Spinal cord (tissue), 10 donors: ENCODE measurements at places on chromosomes 13 and 19. TPM values are rescaled to one million over a fixed set of nuclear protein-coding genes. Genes with fewer than 3 reads are reported as not detected.

- peak; percentile 27 for DNase-seq
Measured at GRCh38 chr19:57171551-57172081, 4.3 kb upstream of the DUXA start.

Gene CABP5
- not detected for total RNA-seq

GRCh38 chr19:38922482-38922881, 8.1 kb downstream of the SARS2 start:
- DNase-seq = no peak

DNA sequence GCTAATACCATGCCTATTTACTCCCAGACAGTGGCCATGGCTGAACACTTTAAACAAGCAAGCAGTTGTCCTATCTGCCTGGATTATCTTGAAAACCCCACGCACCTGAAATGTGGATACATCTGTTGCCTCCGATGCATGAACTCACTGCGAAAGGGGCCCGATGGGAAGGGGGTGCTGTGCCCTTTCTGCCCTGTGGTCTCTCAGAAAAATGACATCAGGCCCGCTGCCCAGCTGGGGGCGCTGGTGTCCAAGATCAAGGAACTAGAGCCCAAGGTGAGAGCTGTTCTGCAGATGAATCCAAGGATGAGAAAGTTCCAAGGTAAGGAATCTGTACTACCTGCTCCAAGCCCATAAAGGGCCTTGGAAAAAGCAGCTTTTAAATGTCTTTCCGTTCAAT, 8.6 kb downstream of the RFPL4AL1 start:
- DNase-seq = no peak

DNA sequence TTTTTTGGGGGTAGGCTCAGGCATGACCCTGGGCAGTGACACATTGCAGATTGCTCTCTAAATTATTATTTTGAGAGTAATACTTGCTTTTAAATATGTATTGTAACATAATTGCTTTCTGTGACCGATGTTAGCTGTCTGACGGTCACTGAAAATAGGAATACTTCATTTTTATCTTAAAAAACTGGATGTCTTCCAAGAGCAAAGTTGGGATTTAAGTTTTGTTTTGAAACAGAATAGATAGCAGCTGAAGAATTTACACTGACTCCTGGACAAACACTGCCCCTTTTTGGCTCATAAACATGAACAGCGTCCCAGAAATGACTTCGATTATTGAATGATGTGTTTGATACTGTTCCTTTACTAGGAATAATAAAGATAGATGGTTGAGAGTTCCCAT, 535.9 kb downstream of the GPC5 start:
- no peak for DNase-seq

DNA sequence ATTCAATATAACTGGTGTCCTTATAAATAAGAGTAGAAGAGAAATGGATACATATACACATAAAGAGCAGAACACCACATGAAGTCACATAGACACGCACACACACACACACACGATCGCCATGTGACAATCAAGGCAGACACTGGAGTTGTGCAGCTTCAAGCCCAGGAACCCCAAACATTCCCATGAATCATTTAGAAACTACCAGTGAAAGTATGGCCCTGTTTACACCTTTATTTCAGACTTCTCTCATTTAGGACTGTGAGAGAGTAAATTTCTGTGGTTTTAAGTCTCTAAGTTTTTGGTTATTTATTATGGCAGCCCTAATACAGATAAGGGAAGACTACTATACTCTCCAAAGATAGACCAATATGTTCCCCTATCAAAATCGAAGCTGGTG, 20.4 kb upstream of the TNFSF13B start:
- no peak for DNase-seq

DNA sequence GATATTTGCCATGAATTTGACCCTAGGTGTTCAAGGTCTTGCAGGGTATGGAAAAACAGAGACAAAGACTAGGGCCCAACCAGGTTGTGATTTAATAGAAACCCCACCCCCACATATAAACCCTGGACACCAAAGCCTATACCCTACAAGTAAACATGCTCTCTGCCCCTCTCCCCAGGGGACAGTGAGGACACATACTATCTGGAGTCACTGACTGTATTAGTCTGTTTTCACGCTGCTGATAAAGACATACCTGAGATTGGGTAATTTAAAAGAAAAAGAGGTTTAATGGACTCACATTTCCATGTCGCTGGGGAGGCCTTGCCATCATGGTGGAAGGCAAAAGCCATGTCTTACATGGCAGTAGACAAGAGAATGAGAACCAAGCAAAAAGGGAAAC, 88.3 kb downstream of the RAP2A start:
- no peak for DNase-seq

Gene KANK3
- total RNA-seq = 13.7 TPM

Gene SIGLEC14
- 1.0 TPM for total RNA-seq

Gene AMER2
- 81.6 TPM for total RNA-seq

Gene CGB5
- not detected for total RNA-seq

Gene C19orf85
- not detected for total RNA-seq

DNA sequence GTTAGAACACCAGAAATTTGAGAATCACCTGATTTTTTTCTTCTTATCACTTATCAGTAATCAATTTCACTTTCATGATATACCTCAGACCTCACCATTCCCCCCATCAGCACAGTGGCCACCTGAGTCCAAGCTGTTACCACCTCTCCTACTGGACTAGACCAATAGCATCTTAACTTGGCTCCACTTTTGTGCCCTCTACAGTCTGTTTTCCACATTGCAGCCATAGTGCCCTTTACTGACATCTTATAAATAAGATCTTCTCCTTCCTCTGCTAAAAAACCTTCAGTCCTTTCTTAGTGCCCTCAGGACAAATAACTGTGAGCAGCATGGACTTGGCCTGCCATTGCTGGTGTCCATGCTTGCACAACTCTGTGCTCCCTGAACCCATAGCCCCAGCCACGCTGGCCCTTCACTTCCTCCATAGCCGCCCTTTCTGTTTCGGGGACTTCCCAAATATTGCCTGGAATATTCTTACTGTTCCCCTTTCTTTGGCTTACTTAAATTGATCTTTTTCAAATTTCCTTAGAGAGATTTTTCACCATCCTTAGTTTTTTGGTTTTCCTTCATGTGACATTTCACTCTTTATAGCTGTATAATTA, 380.8 kb downstream of the LMO7 start:
- no peak for DNase-seq

Gene ATP4B
- total RNA-seq = 0.20 TPM

DNA sequence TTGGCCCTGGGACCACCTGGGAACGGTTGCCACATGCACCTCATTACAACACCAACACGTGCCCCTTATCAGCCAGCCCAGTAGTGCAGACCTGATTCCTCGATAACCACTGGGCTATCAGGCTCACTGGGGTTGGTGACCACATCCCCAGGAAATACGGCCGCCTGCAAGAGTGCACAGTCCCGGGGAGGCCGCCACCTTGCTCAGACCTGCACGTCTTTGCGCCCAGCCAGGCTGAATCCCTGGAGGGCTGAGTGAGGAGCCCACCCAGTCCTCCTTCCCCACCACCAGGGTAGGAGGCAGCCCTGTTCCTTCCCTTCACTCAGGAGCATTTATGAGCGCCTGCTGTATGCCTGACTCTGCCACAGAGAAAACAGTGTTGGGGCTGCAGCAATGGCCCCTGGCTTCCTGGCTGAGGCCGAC, 67.8 kb downstream of the CEBPG start:
- no peak for DNase-seq

- DNase-seq = no peak
Measured at GRCh38 chr13:85140192-85140591, 659.0 kb downstream of the SLITRK6 start.

DNA sequence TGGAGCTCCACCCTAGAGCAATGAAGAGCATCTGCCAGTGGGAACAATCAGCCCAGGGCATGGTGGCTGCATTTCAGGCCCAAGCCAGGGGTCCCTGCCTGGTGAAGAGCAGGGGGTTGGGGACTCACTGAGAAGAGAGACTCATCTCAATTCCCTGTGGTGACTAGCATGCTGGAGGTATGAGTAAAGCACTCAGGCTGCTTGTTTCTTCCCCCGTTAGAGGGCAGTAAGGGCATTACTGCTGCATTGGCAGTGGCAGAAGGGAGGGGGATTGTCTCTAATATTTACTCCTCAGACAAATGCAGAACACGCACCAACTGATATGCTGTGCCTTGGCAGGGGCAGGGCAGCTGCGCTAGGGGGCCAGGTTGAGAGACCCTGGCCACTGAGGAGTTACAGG, 329.1 kb downstream of the SLITRK5 start:
- no peak for DNase-seq

Gene SIGLEC11
- 1.7 TPM for total RNA-seq

Gene CCNA1
- 6.2 TPM for total RNA-seq

DNA sequence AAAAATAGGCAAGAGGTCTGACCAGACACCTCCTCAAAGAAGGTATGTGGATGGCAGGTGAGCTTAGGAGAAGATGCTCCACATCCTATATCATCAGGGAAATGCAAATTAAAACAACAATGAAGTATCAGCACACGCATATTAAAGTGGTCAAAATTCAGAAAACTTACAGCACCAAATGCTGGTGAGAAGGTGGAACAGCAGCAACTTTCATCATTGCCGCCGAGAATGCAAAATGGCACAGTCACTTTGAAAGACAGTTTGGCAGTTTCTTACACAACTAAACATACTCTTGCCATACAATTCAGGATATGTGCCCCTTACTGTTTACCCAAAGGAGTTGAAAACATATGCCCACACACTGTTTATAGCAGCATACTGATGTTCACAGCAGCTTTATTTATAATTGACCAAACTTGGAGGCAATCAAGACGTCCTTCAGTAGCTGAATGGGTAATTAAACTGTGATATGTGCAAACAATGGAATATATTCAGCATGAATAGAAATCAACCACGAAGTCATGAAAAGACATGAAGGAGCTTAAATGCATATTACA, 22.5 kb downstream of the OR10H4 start:
- DNase-seq = no peak

GRCh38 chr13:84925443-84925842, 873.8 kb downstream of the SLITRK6 start:
- no peak for DNase-seq

Gene LRG1
- 1.3 TPM for total RNA-seq

- no peak for DNase-seq
Measured at GRCh38 chr19:55245236-55245904, 13.4 kb downstream of the PPP6R1 start.

DNA sequence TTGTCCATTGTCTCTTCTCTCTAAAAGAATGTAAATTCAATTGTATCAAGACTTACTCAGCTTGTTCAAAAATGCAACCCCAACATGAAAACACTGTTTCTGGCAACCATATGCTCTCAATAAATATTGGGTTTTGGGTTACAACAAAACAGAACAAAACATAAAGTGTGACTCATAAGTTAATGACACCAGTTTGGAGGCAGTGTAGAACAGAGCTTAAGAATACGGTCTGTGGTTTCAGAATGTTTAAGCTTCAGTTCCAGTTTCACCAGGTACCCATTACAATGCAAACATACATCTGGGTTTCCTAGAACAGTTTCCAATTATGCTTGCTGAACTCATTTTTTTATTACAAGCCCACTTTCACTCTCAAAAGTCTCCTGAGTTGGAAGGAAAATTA, 285.8 kb upstream of the PCDH9 start:
- no peak for DNase-seq

DNA sequence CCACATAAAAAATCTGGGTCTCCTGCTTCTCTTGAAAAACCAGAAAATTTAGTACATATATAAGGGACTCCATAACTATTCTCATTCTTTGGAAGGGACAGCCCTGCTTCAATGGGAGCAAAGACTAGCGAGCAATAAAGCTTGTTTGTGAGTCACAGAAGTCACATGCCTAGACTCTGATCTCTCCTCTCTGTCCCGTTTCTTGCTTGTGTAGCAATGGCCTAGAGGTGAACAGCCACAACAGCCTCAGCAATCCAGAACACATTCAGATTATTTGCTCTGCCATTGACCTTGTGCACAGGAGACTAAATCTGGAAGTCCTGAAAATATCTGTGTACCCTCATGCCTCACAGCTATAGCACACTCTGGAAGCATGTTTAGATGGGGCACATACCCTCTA, 43.2 kb downstream of the SCGB2B2 start:
- no peak for DNase-seq

- DNase-seq = no peak
Measured at GRCh38 chr19:4493104-4493928, 21.2 kb downstream of the HDGFL2 start.

Gene RNASEH2A
- 11.3 TPM for total RNA-seq

Gene SOX1
- 0.99 TPM for total RNA-seq

- DNase-seq = no peak
Measured at GRCh38 chr13:42334329-42334706, 62.4 kb downstream of the AKAP11 start.

Gene ZNF304
- 18.6 TPM for total RNA-seq
